NCI-H2029 (cell line): ENCODE measurements at places on chromosomes 2 and 18.

- no peak for DNase-seq
Measured at GRCh38 chr2:72149556-72150156, 2.0 kb upstream of the CYP26B1 start.

GRCh38 chr2:223523551-223524001 is 78.6 kb downstream of the SCG2 start:
- no peak for DNase-seq

GRCh38 chr2:237000481-237000880 is 85.2 kb upstream of the COPS8 start:
- DNase-seq, result no peak

DNA sequence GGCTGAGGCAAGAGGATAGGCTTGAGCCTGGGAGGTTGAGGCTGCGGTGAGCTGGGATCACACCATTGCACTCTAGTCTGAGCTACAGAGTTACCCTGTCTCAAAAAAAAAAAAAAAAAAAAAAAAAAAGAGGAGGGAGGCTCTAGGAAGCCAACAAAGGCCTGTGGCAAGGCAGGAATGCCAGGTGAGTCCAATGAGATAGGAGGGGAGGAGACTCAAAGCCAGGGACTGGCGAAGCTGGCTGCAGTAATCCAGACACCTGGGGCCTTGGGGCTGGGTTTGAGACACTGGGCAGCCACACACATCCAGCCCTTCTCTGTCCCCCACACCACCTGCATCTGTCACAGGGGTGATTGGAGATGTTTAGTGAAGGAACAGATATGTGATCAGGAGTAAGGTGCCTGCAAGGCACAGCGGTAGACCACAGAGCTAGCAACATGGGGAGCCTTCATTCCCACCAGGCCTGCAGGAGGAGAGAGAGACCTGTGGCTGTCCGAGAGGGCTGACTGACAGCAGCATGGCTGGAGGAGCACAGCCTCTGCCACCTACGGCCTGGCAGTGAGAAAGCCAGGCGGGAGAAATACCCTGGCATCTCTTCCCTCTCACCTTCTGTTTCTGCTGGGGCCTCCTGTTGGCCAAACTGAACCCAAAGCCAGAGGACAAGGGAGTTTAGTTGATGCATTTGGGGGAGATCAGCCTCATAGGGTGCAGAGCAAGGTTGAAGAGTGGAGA is 9.5 kb downstream of the CHPF start:
- DNase-seq, result no peak
